IPS DF 6.9 (cell line): ENCODE measurements at places on chromosomes 4 and X.

DNA sequence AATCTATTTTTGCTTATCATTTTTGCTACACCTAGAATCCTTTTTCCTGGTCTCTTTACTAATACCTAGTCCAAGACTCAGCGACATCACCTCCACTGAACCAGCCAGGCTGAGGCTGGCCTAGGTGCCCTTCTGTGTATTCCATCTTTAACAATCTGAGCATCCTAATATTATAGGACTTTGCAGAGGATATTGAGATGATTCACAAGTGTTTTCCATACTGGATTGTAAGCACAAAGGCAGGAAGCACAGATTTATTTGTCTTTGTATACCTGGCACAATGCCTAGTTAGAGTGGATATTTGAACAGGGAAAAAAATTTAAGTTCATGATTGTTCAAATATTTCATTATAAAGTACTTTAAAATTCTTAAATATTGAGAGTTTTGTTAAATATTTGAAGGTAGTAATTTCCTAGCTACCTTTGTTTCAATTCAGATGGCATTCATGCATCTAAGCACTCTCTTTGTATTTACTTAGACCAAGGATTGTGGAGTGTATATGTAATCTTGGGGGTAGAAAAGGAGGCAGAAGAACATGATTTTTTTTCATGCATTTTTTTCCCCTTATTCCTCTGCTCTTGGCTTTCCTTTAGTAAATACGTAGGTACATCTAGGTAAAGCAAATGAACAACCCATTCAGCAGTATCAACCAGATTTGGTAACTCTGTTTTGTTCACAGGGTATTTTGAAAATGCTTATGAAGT is 18.4 kb downstream of the SMARCA5 start:
- DNase-seq = no peak

- no peak for DNase-seq
These were observed 1.6 kb upstream of the GRIPAP1 start for GRCh38 chrX:49003696-49004095.

GRCh38 chr4:8556341-8557150 is 23.6 kb upstream of the GPR78 start:
- DNase-seq = no peak

DNA sequence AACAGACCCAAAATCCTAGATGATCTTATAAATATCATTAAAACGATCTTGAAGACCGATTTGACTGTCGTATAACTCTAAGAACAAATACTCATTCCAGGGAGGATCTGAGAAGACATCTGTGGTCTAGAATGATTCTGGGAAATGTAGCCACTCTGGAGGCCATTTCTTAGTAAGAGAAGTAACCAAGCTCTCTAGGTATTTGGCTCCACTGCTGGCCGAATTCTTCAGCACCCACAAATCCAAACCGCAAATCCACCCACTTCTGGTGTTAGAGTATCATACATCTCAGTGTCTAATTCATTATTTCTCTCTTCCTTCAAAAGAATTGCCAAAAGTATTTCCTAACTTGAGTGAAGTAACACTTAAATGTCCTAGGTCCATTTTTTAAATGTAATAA is 23.9 kb downstream of the KLHL5 start:
- no peak for DNase-seq

GRCh38 chrX:19958552-19959486 is 32.0 kb downstream of the BCLAF3 start:
- no peak for DNase-seq

- DNase-seq = no peak
These were observed 25.2 kb downstream of the LAS1L start for GRCh38 chrX:65509400-65509799.

DNA sequence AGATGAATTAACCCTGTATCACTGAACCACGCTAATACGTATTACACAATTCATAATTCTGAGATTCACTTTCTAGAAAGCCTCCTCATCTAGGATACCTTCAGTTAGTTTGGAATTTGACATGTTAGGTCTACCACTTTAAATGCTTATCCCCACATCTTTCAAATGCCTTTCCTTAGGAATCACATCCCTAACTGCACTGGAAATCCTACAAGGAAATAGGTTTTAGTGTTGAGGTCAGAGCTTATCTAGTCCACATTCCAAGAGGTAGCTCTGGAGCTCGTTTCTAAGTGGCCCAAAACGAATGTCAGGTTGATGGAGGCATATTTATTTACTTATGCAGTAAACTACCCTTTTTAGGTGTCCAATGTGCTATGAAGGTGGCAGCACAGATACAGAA is 18.0 kb downstream of the PDHA1 start:
- no peak for DNase-seq

GRCh38 chrX:10618961-10619360 is 1.4 kb downstream of the MID1 start:
- no peak for DNase-seq
